T-helper 17 cell (primary cell): ENCODE measurements at places on chromosomes 2 and 18. TPM values are rescaled to one million over a fixed set of nuclear protein-coding genes. Genes with fewer than 3 reads are reported as not detected.

GRCh38 chr2:20555954-20556353 is 94.9 kb downstream of the HS1BP3 start:
- H3K4me1 ChIP-seq = peaks cover 3% of the 10 kb centered on the region
- DNase-seq = no peak
- H3K27me3 ChIP-seq = peaks cover 19% of the 10 kb centered on the region
- H3K27ac ChIP-seq = no peak overlapping the region
- H3K4me3 ChIP-seq = no peak overlapping the region

DNA sequence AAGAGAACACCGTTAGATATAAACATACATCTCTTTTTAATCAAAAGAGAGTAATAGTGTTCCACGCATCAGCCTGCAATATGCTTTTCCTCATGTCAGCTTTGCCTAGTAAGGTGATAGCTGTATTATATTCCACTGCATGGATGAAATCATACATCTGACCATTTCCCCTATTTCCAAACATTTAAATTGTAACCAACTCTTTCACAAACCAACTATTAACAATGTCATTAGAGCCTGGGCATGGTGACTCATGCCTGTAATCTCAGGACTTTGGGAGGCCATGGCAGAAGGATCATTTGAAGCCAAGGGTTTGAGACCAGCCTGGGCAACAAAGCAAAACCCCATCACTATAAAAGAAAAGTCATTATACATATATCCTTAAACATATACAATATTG is 284.8 kb downstream of the BCL11A start:
- H3K27me3 ChIP-seq = no peaks in the 10 kb centered on the region
- no peaks in the 10 kb centered on the region for H3K36me3 ChIP-seq
- DNase-seq = no peak
- H3K4me3 ChIP-seq = no peak overlapping the region
- H3K27ac ChIP-seq = no peak overlapping the region

- H3K36me3 ChIP-seq = no peaks in the 10 kb centered on the region
- no peak overlapping the region for H3K4me3 ChIP-seq
- DNase-seq = no peak
- H3K4me1 ChIP-seq = no peaks in the 10 kb centered on the region
- H3K27ac ChIP-seq = no peak overlapping the region
Observed at GRCh38 chr2:140567734-140568133, 1563.1 kb downstream of the LRP1B start.

DNA sequence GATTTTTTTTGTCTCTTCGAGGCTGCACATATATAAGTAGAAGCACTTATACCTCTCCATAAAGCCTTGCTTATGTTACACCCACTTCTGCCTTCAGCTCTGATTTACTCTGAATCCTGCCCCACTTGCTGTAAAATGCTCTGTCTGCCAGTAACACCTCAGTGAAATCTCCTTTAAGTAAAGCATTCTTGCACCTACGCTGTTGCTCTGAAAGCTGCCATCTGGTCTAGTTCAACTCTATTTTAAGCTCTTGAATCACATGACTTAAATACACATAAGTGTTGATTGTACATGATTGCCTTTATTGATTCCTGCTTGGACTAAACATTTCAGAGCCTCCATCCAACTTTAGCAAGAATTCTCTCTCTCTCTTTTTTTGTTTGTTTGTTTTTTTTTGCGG is 609.0 kb upstream of the CELF4 start:
- no peak overlapping the region for H3K4me3 ChIP-seq
- H3K27ac ChIP-seq = no peak overlapping the region
- no peaks in the 10 kb centered on the region for H3K4me1 ChIP-seq
- no peak for DNase-seq

- H3K4me3 ChIP-seq = no peak overlapping the region
- peaks cover 4% of the 10 kb centered on the region for H3K27me3 ChIP-seq
- no peak overlapping the region for H3K27ac ChIP-seq
- no peak for DNase-seq
Observed at GRCh38 chr2:239712755-239713154, 311.9 kb upstream of the HDAC4 start.

DNA sequence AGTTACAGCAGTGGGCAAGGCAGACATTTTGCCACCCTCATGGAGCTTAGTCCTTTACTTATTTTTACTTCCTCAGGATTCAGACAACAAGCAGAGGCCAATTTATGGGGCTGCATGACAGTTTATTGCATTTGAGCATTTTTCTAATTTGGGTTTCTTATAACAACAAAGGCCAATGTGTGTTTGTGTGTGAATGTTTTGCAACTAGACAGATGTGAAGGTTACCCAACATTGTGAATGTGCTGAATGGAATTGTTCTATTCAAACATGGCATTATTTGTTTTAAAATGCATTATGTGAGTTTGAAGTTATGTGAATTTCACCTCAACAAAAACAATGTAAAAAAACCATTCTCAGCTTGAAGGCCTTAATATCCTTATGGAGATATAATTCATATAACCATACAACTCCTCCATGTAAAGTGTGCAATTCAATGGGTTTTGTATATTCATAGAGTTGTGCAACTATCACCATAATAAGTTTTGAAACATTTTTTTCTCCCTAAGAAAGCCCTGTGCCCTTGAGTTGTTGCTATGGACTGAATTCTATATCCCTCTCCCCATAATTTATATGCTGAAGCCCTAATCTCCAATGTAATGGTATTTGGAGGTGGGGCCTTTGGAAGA is 57.3 kb downstream of the CCDC195 start:
- no peak overlapping the region for H3K27ac ChIP-seq
- peaks cover 3% of the 10 kb centered on the region for H3K36me3 ChIP-seq
- peaks cover 3% of the 10 kb centered on the region for H3K4me1 ChIP-seq
- no peak for DNase-seq
- H3K27me3 ChIP-seq = peaks cover 26% of the 10 kb centered on the region
- H3K4me3 ChIP-seq = no peak overlapping the region

DNA sequence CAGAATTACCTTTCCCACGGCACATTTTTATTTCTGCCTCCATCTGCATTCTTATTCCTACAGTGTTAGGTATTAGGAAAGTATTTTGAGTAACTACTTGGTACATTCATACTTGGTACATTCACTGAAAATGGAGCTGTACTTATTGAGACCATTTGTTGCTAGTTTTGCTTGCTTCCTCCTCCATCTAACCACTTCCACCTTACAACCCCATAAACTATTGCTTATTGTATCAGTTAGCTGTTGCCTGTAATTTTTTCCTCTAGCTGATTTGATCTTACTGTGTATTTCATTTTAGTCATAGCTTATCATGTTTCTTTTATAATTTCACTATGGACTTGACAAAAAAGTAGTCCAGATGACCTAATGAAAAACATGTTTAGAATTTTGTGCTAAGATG is 50.7 kb downstream of the AFTPH start:
- H3K4me1 ChIP-seq = peaks cover 8% of the 10 kb centered on the region
- DNase-seq = no peak
- peaks cover 2% of the 10 kb centered on the region for H3K36me3 ChIP-seq
- no peaks in the 10 kb centered on the region for H3K27me3 ChIP-seq
- peak overlapping the region; percentile 61 for H3K27ac ChIP-seq

GRCh38 chr2:193517615-193518014 is 1322.9 kb upstream of the TMEFF2 start:
- H3K4me1 ChIP-seq = no peaks in the 10 kb centered on the region
- H3K27me3 ChIP-seq = no peaks in the 10 kb centered on the region
- no peak for DNase-seq
- no peaks in the 10 kb centered on the region for H3K36me3 ChIP-seq

DNA sequence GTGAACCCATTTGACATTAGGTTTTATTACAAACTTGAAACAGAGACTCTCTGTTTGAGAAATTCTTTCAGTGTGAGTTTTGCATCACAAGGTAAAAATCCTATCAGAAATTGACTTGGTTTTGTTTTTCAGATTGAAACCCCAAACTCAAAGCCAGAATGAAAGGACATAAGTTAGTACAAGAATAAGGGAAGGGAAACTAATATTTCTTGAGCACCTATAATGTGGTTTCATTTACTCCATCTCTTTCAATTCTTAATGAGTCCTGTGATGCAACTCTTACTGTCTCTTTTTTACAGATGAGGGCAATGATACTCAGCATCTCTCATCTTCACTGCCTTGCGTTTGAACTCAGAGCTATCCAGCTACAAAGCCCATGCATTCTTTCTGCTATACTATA is 210.0 kb upstream of the SIX3 start:
- peaks cover 6% of the 10 kb centered on the region for H3K36me3 ChIP-seq
- no peak for DNase-seq
- no peaks in the 10 kb centered on the region for H3K27me3 ChIP-seq
- H3K4me3 ChIP-seq = no peak overlapping the region
- H3K4me1 ChIP-seq = no peaks in the 10 kb centered on the region
- H3K27ac ChIP-seq = no peak overlapping the region

DNA sequence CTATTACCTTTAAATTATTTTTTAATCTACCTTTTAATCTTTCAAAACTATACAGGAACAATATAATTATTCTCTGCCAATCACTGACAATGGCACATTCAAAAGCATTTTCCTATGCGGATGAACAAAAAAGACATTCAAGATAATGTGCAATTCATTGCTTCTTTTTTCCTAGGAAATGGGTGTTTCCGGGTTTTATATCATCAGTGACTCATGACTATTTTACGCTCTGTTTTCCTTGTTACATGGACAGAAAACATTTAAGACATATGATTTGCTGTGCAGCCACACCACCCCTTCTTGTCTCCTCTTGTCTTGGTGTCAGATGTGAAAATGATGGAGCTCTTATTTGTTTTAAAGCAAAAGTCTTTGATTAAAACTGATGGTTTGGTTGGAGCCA is 184.7 kb upstream of the LINC00305 start:
- H3K4me1 ChIP-seq = no peaks in the 10 kb centered on the region
- no peak overlapping the region for H3K27ac ChIP-seq
- H3K4me3 ChIP-seq = no peak overlapping the region
- H3K27me3 ChIP-seq = no peaks in the 10 kb centered on the region
- no peak for DNase-seq
- no peaks in the 10 kb centered on the region for H3K36me3 ChIP-seq

- H3K4me1 ChIP-seq = no peaks in the 10 kb centered on the region
- DNase-seq = no peak
- no peaks in the 10 kb centered on the region for H3K27me3 ChIP-seq
- no peaks in the 10 kb centered on the region for H3K36me3 ChIP-seq
- H3K27ac ChIP-seq = no peak overlapping the region
Observed at GRCh38 chr18:26928670-26929313, 63.3 kb upstream of the AQP4 start.

- DNase-seq = no peak
- H3K27ac ChIP-seq = no peak overlapping the region
- no peaks in the 10 kb centered on the region for H3K4me1 ChIP-seq
Observed at GRCh38 chr2:183937220-183937619, 661.1 kb upstream of the ZNF804A start.

DNA sequence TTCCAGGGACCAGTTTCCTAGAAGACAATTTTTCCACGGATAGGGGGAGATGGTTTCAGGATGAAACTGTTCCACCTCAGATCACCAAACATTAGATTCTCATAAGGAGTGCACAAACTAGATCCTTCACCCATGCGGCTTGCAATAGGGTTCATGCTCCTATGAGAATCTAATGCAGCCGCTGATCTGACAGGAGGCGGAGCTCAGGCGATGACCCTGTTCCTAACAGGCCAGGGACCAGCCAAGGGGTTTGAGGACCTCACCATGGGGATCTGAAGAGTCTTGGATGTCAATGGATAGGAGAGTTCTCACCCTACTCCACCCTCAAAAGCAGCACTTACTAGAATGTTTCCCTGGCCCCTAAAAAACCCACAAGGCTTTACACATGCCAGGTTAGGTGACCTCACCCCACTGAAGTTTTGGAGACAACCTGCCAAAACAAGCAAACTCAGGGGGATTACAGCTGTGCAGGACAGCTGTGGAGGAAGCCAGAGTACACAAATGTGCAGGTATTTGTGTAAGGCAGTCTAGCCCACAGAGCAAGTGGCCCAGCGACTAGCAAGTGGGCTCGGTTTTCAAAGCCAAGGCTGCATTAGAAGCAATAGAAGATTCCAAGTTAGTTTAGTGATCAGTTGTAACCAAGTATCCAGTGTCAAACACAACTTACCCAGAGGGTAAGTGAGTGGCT is 3.9 kb downstream of the EVA1A start:
- peaks cover 63% of the 10 kb centered on the region for H3K27me3 ChIP-seq
- peaks cover 7% of the 10 kb centered on the region for H3K36me3 ChIP-seq
- DNase-seq = no peak

- no peaks in the 10 kb centered on the region for H3K4me1 ChIP-seq
- no peaks in the 10 kb centered on the region for H3K36me3 ChIP-seq
- H3K4me3 ChIP-seq = no peak overlapping the region
Observed at GRCh38 chr2:177088529-177088928, 124.1 kb upstream of the HNRNPA3 start.

DNA sequence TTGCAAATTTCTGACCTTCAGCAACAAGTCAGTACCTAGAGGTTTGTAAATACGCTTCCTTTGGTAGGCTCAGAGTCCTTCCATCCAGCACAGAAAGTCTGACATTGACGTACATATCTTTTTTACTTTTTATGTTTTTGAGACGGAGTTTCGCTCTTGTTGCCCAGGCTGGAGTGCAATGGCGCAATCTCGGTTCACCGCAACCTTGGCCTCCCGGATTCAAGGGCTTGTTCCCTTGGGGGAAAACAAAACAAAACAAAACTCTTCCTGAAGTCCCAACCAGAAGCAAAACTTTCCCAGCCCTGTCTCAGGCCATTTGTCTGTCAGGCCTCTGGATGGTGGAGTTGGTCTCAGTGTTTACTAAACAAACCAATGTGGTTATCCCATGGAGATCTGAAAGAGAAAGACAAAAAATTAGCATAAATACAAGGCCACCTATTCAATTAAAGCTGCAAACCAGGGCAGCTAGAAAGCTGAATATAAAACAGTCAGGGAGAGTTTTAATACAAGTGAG is 29.6 kb upstream of the ATL2 start:
- H3K36me3 ChIP-seq = no peaks in the 10 kb centered on the region
- no peak for DNase-seq
- H3K4me1 ChIP-seq = no peaks in the 10 kb centered on the region
- H3K4me3 ChIP-seq = no peak overlapping the region
- no peaks in the 10 kb centered on the region for H3K27me3 ChIP-seq

- H3K27ac ChIP-seq = no peak overlapping the region
- DNase-seq = no peak
- H3K36me3 ChIP-seq = peaks cover 4% of the 10 kb centered on the region
- no peaks in the 10 kb centered on the region for H3K27me3 ChIP-seq
- H3K4me3 ChIP-seq = no peak overlapping the region
Observed at GRCh38 chr18:8139891-8140406, 469.3 kb upstream of the RAB12 start.

- no peak overlapping the region for H3K4me3 ChIP-seq
- H3K27ac ChIP-seq = no peak overlapping the region
- H3K36me3 ChIP-seq = peaks cover 4% of the 10 kb centered on the region
- H3K27me3 ChIP-seq = peaks cover 7% of the 10 kb centered on the region
- DNase-seq = no peak
Observed at GRCh38 chr2:39516347-39517101, 79.4 kb upstream of the MAP4K3 start.

Gene ALK
- total RNA-seq = not detected

Gene SERPINB11
- not detected for total RNA-seq

Gene NEU4
- total RNA-seq = 4.1 TPM

Gene HAAO
- total RNA-seq = 0.37 TPM

Gene GPR17
- total RNA-seq = not detected

Gene VIT
- total RNA-seq = not detected
